ENCODE measurements at places on chromosomes 2 and 18.
A peak's percentile ranks its signal among the peaks of the same experiment; 100 is the strongest.

- DNase-seq = no peak
These were observed 24.3 kb downstream of the GALNT1 start for GRCh38 chr18:35605686-35606417.

GRCh38 chr2:223740679-223741078 lies 96.7 kb downstream of the AP1S3 start:
- DNase-seq = no peak

- DNase-seq = no peak
These were observed 1109.0 kb upstream of the CHAC2 start for GRCh38 chr2:52658598-52658997.

GRCh38 chr2:10368491-10369231 lies 66.0 kb downstream of the HPCAL1 start:
- no peak for DNase-seq

- no peak for DNase-seq
These were observed 5.5 kb downstream of the RALB start for GRCh38 chr2:120258196-120258595.

- no peak for DNase-seq
These were observed 265.4 kb downstream of the NUP35 start for GRCh38 chr2:183389546-183390080.

DNA sequence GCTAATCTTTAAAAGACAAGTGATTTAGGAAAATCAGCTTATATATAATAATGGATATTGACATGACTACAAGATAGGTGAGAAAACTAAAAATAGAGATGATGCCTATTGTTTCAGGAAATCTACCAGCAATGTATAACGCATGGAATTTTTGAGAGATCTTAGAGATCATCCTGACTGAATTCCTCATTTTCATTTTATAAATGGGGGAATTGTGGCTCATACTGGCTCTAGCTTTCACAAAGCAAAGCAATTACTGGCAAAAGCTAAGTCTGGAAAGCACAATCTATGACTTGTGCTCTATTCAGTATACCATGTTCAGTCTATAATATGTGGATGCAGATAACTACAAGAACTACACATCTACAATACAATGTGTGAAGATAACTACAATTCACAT lies 51.9 kb upstream of the FANCL start:
- DNase-seq = no peak

GRCh38 chr2:165079432-165079831 lies 124.1 kb upstream of the SLC38A11 start:
- no peak for DNase-seq

- DNase-seq = no peak
These were observed 299.3 kb downstream of the OSR1 start for GRCh38 chr2:19059076-19059475.

DNA sequence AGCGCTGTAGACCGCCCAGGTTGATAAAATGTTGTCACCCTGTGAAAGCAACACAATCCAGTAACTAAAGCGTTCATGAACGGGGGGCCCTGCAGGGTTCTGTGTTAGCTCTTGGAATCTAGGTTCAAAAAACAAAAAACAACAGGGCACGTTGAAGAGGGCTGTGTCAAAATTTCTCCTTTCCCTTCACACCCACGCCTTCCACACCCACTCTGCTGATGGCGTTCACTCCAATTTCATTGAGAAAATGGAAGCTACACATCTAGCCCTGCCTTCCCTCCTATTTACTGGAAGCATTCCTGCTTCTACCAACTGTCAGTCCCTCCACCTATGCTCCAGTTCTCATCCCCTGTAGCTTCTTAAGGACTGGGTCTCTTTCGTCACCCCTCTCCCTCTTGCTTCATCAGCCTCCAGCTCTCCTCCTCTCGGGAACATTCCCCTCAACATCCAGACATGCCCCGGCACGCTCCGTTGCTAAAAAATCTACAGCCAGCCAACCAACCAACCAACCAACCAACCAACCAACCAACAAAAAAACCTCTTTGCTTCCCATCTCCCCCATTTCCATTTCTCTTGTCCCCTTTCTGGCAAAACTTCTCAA lies 98.4 kb upstream of the SP3 start:
- no peak for DNase-seq

GRCh38 chr2:43221763-43222474 lies 4.5 kb downstream of the ZFP36L2 start:
- peak; percentile 45 for DNase-seq

GRCh38 chr2:172348555-172349288 lies 78.7 kb upstream of the ITGA6 start:
- DNase-seq = no peak

DNA sequence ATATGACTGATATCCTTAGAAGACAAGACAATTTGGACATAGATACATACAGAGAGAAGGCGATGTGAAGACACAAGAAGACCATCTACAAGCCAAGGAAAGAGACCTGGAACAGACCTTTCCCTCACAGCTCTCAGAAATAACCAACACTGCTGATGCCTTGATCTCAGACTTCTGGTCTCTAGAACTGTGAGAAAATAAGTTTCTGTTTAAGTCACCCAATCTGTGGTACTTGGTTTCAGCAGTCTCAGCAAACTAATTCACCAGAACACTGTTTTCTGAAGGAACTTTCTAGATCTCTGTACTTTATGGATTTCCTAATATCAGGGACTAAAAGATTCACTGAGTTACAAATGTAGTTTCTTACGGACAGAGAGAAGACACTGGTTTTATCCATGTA lies 58.8 kb downstream of the NAB1 start:
- DNase-seq = no peak

GRCh38 chr18:25310045-25310444 lies 41.9 kb downstream of the ZNF521 start:
- no peak for DNase-seq

DNA sequence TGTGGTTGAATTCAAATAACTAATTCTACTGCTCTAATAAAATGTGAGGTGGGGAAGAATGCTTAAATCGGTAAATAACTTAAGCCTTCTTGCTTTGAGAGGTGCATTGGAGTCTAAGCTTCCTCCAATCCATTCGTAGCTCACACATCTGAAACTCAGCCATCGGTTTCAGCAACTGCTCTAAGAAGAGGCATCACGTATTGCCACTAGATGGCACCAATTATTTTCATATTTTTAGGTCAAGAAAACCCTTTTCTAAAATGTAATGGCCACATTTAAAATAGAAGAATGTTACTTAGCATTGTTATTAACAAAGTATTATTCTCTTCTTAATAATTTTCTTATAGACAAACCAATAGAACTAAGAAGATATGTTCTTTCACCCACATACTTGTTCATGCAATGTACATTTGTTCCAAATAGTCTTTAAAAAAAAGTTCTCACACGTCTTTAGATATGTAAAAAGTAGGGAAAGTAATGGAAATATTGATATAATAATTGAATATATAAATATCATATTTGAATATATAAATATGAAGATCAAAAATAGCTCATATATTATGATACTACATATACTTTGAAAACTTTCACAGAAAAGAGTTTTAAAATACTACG lies 229.8 kb downstream of the CCDC178 start:
- DNase-seq = no peak

- no peak for DNase-seq
These were observed 110.9 kb upstream of the EPC2 start for GRCh38 chr2:148533685-148534084.

GRCh38 chr18:79645291-79645983 lies 34.2 kb upstream of the CTDP1 start:
- no peak for DNase-seq

- DNase-seq = no peak
These were observed 4.6 kb downstream of the MRPL33 start for GRCh38 chr2:27776097-27776496.

- DNase-seq = no peak
These were observed 14.8 kb upstream of the CNDP1 start for GRCh38 chr18:74519320-74520095.

DNA sequence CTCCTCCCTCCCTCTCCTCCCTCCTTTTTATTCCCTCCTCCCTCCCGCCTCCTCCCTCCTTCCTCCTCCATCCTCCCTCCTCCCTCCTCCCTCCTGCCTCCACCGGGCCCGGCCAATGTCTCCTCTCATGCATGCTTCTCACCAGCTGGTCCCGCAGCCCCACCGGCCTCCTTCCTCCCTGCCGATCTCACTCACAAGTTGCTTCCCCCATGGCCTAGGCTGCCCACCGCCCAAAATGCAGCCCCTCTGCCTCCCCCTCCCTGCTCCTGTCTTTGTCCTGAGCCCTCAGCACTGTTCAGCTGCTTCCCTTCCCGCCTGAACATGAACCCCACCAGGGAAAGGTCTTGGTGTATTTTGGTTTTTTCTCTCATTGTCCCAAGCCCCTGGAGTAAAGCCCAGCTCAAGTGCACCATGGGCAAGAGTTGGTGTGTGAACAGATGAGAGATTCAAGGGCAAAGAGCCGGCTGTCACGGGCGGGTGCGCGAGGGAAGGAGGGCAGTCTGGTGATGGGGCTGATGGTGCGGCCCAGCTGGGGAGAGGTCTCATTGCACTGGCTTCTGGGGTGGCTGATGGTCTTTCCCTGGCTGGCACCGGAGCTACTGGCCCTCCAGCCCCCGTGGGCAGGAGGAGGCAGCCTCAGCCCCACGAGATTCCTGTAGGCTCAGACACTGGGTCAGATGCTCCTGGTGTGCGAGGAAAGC lies 117.6 kb downstream of the TWIST2 start:
- DNase-seq = no peak

DNA sequence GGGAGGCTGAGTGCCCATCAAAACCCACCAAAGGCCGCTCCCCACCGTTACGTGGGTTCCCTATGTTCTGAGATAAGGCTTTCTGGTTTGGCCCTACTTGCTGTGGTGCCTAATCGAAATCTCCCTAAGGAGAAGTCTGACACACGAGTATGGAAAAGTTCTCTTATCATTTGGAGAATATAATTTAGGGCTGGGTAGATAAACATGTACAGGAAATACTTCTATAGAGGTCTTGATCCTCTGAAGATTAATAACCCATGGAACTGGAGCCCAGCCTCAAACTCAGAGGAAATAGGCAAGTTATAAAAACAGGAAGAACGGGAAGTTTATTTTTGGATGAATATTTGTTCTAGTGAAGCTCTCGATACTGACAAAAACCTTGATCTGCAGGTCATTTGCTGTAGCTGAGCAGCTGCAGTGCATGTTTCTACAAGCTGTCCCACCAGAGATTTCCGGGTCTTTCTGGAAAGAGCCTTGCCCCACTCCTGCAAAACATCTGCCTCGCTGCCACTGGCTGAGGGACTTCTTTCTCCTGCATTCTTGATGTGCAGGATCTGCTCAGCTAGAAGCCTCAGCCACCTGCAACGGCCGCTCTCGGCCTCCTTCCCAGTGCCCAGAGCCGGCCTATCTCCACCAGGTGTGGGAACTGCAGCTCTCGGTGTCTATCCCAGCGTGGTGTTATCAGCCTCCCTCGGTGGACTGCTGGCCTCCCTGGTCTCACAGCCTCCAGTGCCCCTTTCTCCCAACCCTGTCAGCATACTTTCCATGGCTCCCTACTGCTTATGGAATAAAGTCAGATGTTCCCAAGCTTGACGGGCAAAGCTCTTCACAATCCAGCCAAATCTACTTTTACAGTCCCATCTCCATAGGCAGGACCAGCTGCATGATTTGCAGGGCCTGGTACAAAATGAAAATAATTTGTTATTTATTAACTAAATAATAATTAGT lies 48.6 kb downstream of the SPRED2 start:
- DNase-seq = no peak

- no peak for DNase-seq
These were observed 81.2 kb downstream of the ORC4 start for GRCh38 chr2:147939313-147939712.

DNA sequence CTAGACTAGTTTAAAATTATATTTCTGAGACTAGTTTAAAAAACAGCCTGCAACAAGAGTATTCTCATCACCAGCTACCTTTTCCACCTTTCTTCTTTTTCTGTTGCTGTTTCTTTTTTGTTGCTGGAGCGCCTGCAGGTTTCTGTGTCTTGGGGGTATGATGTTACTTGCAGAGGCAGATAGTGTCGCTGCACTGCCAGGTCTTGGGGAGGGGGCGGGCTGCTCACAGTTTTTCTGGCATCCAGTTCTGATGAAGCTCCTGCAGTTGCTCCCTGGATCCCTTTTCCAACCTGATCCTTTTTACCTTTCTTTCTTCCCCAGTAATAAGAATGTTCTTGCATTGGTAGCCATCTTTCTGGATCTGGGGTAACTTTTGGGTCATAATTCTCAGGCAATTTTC lies 8.0 kb upstream of the C18orf32 start:
- no peak for DNase-seq

DNA sequence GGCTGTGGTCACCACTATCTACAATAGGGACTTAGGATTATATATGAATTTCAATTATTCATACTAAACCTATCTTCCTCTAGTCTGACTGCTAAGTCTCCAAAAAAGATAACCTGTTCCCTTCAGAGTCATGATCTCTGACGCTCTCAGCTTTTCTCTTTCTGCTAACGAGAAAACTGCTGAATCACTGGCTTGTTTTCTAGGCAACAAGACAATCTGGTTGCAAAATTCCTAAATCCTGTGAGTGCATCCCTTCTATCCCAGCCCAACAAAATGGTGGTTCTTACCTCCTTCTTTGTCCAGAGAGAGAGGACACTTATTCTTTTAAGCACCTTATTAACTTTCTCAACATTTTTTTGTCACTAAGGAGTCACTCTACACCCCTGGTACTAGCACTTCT lies 312.3 kb upstream of the PKDCC start:
- no peak for DNase-seq

DNA sequence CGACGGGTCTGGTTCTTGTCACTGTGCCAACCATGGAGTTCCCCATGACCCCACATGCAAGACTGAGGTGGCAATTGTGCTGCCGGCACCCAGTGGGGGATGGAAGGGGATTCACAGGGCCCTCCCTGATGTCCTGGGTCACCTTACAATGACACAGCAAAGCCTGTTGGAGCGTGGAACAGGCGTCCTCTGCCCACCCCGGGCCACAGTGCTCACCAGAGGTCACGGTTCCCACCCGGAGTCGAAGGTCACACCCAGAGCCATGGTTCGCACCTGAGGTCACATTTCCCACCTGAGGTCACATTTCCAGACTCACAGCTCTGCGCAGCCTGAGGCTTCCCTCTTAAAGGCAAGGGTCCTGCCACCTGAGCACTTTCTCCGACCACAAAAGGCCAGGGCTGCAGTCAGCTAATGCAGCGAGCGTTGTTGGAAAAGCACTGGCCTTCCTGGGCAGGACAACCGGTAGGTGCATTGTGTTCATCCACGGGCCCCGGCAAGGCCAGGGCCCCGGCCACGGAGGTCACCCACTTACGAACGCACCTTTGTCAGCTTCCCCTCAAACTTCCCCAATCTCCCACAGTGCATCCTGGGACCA lies 24.0 kb downstream of the KIF1A start:
- no peak for DNase-seq

GRCh38 chr2:120419073-120419472 lies 73.1 kb downstream of the INHBB start:
- DNase-seq = no peak

GRCh38 chr2:241943961-241944575 lies 74.5 kb downstream of the RTP5 start:
- DNase-seq = no peak
